Stimulated activated CD4-positive, alpha-beta T cell treated with anti-CD3 and anti-CD28 coated beads, Interleukin-15, amount 100 ng/mL, for 48 hours (primary cell): ENCODE measurements at places on chromosomes 13 and 19.

DNA sequence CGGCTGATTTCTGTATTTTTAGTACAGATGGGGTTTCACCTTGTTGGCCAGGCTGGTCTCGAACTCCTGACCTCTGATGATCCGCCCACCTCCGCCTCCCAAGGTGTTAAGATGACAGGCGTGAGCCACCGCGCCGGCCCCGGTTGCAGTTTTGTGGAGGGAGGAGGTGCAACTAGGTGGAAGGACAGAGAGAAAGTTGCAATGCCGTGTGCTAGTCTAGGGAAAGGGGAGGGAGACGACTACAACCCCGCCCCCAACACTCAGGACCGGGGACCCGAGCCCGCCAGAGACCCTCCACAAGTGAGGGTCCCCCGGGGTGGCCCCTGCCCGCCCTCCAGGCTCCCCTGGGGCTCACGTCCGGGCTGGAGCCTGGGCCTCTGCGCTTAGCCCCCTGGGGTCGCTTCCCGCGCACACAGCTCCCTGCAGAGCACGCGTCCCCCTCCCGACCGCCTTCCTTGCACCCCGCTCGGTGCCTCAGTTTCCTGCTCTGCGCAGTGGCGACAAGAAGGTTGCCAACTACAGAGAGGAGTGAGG is 1.2 kb upstream of the ARID3A start:
- DNase-seq: no peak

DNA sequence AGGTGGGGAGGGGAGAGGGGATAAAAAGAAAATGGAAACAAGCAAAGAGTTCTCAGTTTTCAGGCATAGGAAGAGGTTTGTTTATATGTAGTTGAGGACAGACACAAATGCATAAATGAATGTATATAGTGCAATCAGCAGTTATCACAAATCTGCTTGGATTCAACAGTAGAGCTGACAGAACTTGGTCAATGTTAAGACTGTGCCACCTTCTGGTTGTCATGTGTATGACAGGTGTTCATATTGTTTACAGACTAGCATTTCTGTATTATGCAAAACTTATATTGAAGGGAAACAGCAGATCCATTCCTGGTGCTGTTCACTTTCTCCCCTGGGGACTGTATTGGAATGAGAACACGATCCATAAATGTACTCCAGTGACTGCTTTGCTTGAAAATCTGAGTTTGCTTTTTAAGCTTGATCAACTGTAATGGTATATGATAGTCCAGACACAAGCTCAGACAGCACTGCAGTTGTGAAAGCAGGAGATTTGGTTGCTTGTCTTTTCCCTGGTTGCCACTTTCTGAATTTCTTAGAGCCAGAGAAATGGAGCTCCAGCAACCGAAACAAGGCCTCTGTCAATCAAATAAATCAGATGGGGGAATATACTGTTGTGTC is 319.5 kb upstream of the OBI1 start:
- no peak for DNase-seq

DNA sequence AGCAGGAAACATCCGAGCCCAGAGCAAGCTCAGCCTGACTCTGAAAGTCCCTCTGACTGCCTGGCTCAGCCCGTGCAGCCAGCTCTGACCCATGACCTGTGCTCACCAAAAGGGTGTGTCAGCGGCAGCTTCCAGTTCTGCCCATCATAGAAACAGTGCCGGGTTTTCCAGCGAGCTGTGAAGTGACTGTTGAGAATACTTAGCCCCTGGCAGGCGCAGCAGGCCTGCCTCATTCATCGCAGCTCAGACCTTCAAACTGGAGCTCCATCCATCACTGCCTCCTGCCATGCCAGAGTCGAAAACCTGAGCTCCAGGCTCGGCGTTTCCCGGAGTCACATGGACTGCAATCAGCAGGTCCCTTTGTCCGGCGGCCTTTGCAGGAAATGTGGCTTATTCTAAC is 16.3 kb upstream of the GSX1 start:
- no peak for DNase-seq

GRCh38 chr13:113785051-113786010 is 26.3 kb downstream of the TMEM255B start:
- no peak for DNase-seq

GRCh38 chr13:101959016-101959415 is 442.8 kb downstream of the FGF14 start:
- no peak for DNase-seq

GRCh38 chr13:54347531-54347930 is 1318.9 kb downstream of the OLFM4 start:
- DNase-seq: no peak

DNA sequence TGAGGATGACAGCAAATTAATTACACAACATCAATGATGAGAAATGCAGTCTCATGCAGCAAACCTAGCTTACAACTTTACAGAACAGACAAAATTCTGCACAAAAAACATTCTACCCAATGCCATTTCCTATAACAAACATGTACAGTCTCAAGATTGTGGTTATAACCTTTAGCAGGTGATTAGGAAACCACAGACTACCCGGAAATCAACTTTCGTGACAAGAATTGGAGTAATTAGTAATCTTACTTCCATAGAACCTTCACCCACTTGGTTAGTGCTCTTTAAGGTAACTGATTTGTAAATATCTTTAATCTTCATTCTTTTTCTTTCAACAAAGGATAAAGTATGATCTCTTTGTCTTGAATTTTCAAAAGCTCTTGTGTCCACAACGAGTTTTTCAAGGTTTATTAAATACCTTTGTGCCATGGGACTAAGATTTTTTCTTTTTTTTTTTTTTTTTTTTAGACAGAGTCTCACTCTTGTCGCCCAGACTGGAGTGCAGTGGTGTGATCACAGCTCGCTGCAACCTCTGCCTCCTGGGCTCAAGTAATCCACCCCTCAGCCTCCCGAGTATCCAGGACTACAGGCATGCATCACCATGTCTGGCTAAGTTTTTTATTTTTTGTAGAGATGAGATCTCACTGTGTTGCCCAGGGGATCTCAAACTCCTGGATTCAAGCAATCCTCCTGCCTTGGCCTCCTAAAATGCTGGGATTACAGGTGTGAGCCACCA is 78.8 kb downstream of the MAP4K1 start:
- no peak for DNase-seq

DNA sequence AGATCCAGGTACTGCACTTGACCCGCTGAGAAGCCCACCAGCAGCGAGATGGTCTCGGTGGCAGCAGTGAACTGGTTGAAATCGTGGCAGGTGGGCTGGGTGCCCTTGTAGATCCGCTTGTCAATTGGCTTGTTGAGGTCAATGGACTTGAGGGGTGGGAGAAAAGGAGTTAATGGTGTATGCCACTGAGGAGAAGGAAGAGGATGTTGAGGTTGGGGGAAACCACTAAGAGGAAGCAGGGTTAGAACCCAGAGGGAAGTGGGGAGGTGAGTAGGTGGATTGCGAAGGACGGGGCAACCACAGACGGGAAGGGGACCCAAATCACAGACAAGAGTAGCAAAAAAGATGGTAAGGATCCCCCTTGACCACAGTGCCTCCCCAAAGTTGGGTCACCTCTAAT is 1.7 kb downstream of the DMWD start:
- DNase-seq: no peak

- DNase-seq: no peak
Observed at GRCh38 chr19:46892252-46893179, 31.7 kb downstream of the ARHGAP35 start.

DNA sequence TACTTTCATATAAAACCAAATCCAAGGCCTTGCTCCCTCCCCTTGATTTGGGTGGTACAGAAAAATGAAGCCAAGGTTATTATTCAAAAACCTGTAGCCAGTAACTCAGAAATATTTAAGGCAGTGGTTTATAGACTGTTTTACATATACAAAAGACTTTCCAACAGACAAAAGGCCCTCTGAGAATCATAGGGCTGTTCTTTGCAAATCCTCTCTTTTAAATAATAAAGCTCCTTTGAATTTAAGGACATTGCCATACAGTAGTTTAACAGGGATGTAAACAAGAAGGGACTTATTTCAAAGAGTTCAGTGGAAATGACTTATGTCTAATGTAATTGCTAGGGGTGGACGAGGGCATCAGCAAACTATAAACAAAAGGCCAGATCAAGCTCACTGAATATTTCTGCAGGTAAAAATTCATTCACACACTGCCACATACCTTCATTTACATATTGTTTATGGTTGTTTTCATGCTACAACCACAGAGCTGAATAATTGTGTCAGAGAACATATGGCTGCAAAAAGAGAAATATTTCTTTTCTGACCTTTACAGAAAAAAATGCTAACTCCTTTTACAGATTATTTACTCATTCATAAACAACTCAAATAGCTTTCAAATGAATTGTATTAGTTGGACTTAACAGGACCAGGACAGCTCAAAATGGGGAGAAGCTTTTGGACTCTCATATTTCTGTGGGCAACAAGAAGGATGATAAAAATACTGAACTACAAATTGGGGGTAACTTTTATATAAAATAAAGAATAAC is 665.6 kb downstream of the SLITRK1 start:
- DNase-seq: no peak

GRCh38 chr19:5354403-5354802 is 13.8 kb upstream of the PTPRS start:
- DNase-seq: no peak

GRCh38 chr19:10104665-10105508 is 1.3 kb upstream of the PPAN start:
- peak; percentile 71 for DNase-seq

GRCh38 chr13:52673465-52673864 is 20.8 kb downstream of the SUGT1 start:
- no peak for DNase-seq

DNA sequence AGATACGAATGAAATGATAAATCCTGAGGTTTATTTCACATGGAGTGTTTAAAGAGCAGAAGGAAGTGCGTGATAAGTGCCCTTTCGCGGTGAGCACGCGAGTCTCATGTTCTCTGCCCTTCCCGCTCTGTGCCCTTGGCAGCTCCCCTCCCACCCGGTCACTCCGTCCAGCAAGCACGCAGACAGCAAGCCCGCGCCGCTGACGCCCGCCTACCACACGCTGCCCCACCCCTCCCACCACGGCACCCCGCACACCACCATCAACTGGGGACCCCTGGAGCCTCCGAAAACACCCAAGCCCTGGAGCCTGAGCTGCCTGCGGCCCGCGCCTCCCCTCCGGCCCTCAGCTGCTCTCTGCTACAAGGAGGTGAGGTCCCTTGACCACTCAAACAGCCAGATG is 37.4 kb upstream of the TEX29 start:
- DNase-seq: no peak

DNA sequence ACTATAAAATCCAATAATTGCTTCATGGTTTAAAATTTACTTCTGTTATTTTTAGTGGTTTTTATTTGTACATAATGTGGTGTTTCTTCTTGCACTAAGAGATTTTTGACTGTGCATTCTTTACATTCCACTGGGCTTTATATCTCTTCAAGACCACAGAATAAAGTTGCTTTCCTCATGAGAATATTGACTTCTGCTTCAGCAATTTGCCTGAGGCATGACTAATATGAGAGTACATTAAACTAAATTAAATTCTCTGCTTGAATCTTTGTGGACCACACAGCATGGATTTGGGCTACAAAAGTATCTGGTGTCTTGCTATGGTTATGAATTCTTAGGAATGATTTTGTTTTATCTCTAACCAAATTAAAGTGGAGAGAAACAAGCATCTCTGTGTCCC is 1463.4 kb upstream of the PCDH20 start:
- no peak for DNase-seq

GRCh38 chr19:17751103-17751911 is at the start of gene FCHO1:
FCHO1 (plus strand) TSS chr19:17751477; CDS start chr19:17755165, 3,688 bp downstream.
- DNase-seq: peak; percentile 75

GRCh38 chr19:15115080-15115479 is 7.9 kb downstream of the SYDE1 start:
- DNase-seq: no peak

- DNase-seq: no peak
Observed at GRCh38 chr13:97384371-97384770, 49.6 kb upstream of the RAP2A start.

- no peak for DNase-seq
Observed at GRCh38 chr13:60324131-60324530, 72.9 kb upstream of the TDRD3 start.

DNA sequence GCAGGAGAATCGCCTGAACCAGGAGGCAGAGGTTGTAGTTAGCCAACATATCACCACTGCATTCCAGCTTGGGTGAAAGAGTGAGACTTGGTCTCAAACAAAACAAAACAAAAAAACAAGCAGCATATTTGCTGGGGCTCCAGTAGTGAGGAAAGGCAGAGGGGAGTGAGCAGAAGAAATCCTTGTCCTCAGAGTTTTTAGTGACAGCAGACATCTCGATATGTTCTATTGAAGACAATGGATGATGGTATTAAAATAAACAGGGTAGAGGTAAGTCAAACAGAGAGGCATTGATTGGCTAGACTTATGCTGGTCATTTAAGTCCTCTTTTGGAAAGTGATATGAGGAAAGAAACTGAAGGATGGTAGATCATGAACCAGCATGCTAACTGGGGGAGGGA is 19.0 kb downstream of the NLRP7 start:
- DNase-seq: no peak

DNA sequence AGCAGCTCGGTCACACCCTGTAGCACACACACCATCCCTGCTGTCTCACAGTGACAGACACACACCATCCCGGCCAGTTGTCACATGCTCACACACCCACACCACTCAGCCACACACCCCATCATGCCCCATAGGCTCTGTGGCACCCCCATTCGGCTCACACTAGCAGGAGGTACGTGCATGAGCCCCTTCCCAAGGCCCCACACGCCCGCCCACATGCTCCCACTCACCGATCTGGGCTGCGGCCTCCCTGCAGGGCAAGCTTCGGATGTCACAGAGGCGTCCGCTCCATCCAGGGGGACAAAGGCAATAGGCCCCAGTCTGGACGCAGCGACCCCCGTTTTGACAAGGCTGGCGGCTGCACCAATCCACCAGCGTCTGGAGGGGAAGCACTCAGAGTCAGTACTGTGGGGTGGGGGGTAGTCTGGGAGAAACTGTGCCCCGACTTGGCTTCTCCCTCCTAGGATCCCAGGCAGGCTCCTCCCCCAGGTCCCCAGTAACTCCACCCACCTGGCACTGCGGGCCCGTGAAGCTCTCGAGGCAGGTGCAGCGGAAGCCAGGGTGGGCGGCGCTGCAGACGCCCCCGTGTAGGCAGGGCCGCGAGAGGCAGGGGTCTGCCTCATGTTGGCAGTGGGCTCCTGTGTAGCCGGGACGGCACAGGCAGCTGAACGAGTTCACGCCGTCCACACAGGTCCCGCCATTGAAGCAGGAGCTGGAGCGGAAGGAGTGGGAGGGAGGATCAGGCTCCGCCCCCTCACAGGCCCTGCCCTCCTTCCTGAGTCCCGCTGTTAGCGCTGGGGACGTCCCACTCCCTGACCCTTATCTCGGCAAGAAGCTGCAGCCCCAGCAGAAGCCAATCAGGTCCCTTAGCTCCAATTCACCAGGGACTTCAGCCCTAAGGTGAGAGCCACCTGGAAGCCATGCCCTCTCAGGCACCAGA is 20.1 kb downstream of the NOTCH3 start:
- DNase-seq: no peak
